Cortex of kidney (tissue), 1 donor: ENCODE measurements at places on chromosomes 5 and 9.

DNA sequence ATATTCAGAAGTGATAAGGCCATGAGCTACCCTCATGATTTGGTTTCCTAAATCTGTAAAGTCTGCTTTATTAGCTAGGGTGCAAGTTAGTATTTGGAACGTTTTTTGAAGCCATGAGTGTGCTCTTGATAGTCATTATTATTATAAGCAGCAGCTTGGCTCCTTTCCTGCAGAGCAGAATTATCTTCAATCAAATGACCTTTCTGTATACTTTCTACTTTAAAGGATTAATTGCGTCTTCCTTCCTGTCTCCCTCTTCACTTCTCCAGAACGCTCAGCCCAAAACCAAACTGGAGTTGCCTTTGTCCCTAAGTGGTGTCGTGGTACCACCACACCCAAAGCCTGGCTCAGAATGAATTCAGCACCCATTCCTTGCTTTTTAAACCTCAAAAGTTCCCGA lies 211.3 kb downstream of the ARHGAP26 start:
- no peak for DNase-seq

- no peak for DNase-seq
These were observed 144.7 kb downstream of the OSTF1 start for GRCh38 chr9:75233011-75233410.

DNA sequence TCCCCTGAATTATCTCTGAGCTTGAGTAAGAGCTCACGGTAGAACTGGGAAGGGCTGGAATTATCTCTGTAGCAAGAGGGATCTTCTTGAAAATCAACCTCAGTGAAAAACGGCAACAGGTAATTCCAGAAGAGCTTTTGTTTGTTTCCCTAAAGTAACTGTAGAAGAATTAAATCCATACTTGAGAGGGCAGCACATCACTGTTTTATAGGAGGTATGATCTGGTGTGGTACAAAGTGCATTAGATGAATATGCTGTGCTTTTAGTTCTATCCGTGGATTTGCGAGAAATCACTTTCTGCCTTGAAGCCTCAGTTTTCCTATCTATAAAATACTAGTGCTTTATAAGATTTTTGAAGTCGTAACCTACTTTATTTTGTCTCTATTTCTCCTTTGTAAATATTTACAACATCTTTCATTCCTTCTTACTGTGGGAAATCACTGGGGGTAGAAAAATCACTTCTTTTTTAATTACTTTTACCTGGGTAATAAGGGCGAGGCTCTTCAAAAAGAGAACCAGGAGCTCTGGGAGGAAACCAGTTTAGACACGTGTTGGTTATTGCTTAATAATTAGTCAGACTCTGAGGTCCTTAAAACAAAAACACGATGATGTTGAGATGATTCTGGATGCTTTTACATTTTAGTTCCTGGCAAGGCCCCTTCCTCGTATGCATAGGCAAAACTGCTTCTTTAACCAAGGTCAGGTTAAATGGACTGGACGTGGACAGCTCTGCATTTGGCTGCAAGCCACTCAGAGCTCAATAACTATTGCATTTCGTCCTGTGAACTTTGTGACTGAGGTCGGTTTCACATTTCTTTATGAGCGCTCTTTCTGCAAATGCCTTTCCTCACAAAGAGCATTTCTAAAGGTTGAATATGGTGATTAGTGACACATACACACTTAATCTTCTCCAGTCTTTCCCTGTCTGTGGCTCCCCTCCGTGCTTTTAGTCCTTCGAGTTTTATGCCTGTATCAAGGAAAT lies 376.1 kb downstream of the BRINP1 start:
- DNase-seq = no peak

DNA sequence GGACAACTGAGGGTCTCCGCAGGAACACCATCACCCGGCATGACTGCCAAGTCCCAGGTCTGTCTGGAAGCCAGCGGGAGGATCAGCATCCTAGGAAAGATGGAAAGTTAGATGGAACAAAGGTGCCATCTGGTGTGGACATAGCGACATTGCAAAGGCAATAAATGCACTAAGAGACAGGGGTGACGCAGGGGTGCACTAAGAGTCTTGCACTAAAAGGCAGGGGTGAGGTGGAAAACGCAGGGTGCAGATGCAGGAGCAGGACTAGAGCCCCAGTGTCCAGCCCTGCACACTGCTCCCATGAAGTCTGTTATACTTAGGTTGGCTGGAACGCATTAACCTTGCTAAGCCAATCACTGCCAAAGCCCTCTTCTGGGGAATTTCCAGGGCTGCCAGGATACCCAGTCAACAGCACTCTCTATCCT lies 15.5 kb downstream of the ATOX1 start:
- DNase-seq = no peak

- DNase-seq = no peak
These were observed 51.8 kb downstream of the BASP1 start for GRCh38 chr5:17269201-17269600.

DNA sequence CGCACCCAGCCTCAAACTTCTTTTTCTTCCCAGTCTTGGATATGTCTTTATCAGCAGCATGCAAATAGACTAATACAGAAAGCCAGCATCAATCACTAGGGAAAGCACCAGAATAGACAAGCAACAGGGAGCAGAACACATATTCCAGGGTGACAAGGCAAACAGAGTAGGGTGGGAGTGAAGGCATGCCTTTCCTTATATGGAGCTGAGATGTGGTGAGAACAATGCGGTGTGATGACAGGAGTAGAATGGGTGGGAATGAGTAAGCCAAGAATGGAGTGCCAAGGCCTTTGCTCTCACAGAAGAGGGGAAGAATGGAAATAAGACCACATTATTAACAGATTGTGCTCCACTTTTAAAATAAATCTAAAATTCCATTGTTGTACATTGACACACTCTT lies 115.6 kb downstream of the CETN3 start:
- DNase-seq = no peak

- DNase-seq = no peak
These were observed 219.5 kb downstream of the KCTD16 start for GRCh38 chr5:144390133-144390532.

- DNase-seq = no peak
These were observed 355.4 kb upstream of the SLC24A2 start for GRCh38 chr9:20144197-20144596.
